ENCODE measurements at places on chromosomes 7 and 10. TPM values are rescaled to one million over a fixed set of nuclear protein-coding genes. Genes with fewer than 3 reads are reported as not detected.

C10orf143 gene
- 1.6 TPM for total RNA-seq

PLEKHA8 gene
- 21.3 TPM for total RNA-seq

SLC26A4 gene
- 1.1 TPM for total RNA-seq

CWF19L1 gene
- total RNA-seq: 33.1 TPM

AUTS2 gene
- 87.7 TPM for total RNA-seq

STEAP1 gene
- total RNA-seq: 5.8 TPM

SPAG6 gene
- 0.37 TPM for total RNA-seq

CFAP70 gene
- total RNA-seq: 2.2 TPM

TPK1 gene
- 10.7 TPM for total RNA-seq

HYAL4 gene
- total RNA-seq: not detected

PON2 gene
- total RNA-seq: 130 TPM

AKR1C2 gene
- total RNA-seq: 19.7 TPM

CFTR gene
- total RNA-seq: 2.0 TPM

OR2A42 gene
- total RNA-seq: 0.42 TPM

KLF14 gene
- total RNA-seq: 0.32 TPM

PNLIPRP1 gene
- not detected for total RNA-seq

ARID5B gene
- 52.5 TPM for total RNA-seq

RP9 gene
- total RNA-seq: 7.8 TPM

LIPF gene
- total RNA-seq: not detected

PMS2 gene
- total RNA-seq: 16.5 TPM

ZNF365 gene
- total RNA-seq: 0.85 TPM

AGBL3 gene
- 7.8 TPM for total RNA-seq

GRM3 gene
- 0.21 TPM for total RNA-seq

PCGF6 gene
- total RNA-seq: 14.9 TPM

CLRN3 gene
- 0.42 TPM for total RNA-seq

SSC4D gene
- total RNA-seq: 0.37 TPM

MKLN1 gene
- 133 TPM for total RNA-seq

PTF1A gene
- total RNA-seq: not detected

ARHGEF5 gene
- 3.6 TPM for total RNA-seq

RAPGEF5 gene
- 99.1 TPM for total RNA-seq

SP8 gene
- 0.11 TPM for total RNA-seq

BCAP29 gene
- total RNA-seq: 103 TPM

KAZALD1 gene
- total RNA-seq: 27.0 TPM

SRPK2 gene
- total RNA-seq: 116 TPM

MYL7 gene
- 2.7 TPM for total RNA-seq

ANKRD61 gene
- not detected for total RNA-seq

SFRP5 gene
- 1.1 TPM for total RNA-seq

GPC2 gene
- total RNA-seq: 3.7 TPM
